Chondrocyte (in vitro differentiated cells): ENCODE measurements at places on chromosomes 5 and 9. TPM values are rescaled to one million over a fixed set of nuclear protein-coding genes. Genes with fewer than 3 reads are reported as not detected.

DNA sequence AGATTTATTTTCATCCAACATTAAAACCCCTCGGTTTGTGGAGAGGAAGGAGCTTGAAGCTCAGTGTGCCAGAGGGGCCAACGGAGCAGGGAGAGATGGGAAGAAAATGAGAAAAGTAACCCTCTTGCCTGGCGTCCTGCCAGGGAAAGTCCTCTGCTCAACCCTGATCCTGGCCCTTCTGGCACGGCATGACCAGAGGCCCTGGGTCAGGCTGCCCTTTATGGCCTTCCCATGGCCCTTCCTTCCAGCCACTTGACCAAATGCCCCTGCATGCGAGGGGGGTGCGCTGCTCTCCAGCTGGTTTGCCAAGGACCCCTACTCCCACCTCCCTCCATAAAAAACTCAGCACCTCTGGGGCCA lies 43.8 kb downstream of the SPRY4 start:
- DNase-seq, result no peak

DNA sequence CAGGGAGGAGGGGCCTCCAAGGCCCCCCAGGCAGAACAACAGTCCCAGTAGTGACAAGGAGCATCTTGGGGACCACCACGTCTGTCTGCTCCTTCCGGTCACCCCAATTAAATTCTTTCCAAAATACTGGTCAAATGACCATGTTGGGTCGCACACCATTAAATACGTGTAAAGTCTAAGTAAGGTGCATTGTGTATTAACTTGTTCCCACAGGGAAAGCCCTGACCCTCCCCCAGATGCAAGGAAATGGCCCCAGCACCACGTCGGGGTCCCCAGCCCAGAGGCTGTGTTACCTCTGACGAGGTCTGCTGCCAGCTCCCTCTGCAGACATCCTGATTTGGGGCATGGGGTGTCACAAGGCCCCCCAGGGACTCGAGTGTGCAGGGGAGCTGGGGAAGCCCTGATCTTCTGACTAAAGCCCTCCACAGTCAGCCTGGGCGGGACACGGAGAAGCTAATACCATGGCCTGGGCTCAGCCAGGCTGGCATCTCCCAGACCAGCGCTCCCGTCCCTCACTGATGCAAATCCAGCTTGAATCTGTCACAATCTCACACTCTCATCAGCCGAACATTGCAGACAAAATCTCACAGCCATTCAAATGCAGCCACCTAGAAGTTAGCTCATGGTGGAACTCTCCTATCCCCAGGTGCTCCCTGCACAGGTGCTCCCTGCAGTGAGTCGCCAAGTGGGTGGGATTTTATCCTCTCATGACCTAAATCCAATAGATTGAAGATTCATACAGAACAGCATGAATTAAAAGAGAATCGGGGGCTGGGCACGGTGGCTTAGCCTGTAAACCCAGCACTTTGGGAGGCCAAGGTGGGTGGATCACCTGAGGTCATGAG lies 13.6 kb downstream of the TERT start:
- DNase-seq, result peak; percentile 78

DNA sequence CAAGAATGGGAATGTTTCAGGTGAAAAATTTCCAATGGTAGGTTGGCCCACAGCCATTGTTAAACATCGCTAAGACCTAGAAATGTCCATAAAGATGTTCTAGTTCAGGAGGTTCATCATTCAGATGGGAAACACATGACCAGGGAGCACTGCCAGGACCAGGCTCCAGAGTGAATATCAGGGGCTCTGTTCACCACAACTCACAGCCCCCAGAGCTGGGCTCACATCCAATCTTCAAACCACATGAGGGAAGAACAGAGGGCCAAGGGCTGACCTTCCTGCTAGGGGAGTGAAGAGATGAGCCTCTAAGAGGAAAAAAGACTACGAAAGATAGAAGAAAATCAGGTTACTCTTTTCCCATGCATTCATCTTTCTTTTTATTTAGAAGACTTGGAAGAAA lies 205.8 kb downstream of the SEMA5A start:
- DNase-seq, result no peak

The PCDHGB6 gene
- 52.4 to 64.2 TPM (median 56.8 TPM) in 3 replicates for total RNA-seq

GRCh38 chr9:18253950-18254349 lies 220.0 kb upstream of the ADAMTSL1 start:
- DNase-seq, result no peak

- DNase-seq, result no peak
These were observed 160.0 kb downstream of the C9orf152 start for GRCh38 chr9:110047955-110048402.

- DNase-seq, result no peak
These were observed 129.8 kb downstream of the GADD45G start for GRCh38 chr9:89734600-89735041.

DNA sequence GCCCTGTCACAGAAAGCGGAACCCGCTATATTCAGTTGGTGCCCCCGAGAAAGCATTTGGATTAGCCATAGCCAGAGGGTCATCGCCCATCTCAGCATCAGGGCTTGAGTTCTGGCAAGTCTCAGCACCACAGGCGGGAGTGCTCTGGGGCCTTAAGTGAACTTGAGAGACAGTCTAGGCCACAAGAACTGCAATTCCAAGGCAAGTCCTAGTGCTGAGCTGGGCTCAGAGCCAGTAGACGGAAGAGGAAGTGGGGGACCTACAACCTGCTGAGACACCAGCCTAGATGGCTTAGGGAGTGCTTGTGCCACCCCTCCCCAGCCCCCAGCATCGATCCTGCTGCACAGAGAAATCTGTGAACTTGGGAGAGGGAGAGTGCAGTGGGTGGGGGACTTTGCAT lies 594.9 kb downstream of the CCDC171 start:
- no peak for DNase-seq

DNA sequence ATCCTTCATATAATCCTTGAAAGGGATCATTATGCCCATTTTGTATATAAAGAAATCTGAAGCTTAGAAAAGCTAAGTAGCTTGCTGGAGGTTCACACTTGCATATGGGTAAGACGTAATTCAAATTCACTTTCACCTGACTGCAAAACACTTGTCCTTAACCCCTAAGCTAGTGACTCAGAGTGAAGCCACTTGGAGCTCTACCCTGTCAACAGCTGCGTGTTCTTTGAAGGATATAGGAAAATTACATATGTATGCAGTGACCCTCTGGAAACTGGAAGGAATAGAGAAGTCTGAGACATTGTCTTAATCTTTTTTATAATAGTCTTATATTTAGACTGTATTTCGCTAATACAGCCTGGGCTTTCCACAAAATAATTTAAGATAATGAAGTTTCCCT lies 80.0 kb upstream of the STK32A start:
- DNase-seq, result no peak

DNA sequence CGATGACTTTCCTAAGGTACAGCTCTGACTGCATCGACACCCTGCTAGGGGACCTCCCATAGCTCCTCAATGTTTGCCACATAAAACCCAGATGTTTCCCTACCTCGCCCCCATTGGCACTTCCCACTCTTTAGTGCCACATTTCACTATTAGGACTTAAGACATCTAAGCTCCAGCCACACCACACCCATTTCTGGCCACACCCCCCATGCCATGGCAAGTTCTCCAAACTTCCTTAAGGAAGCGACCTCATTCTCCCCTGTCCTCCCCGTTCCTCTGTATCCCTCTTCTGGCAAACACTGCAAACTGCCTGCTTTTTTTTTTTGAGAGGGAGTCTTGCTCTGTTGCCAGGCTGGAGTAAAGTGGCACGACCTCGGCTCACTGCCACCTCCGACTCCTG lies 62.9 kb downstream of the USP20 start:
- no peak for DNase-seq

GRCh38 chr5:96826071-96826470 lies 18.3 kb upstream of the ERAP1 start:
- DNase-seq, result no peak

GRCh38 chr9:101601904-101602765 lies 7.4 kb upstream of the PPP3R2 start:
- DNase-seq, result no peak
